ENCODE measurements at places on chromosomes 7 and 10.

- no peak for DNase-seq
These were observed 165.8 kb upstream of the ADCY1 start for GRCh38 chr7:45408409-45408737.

DNA sequence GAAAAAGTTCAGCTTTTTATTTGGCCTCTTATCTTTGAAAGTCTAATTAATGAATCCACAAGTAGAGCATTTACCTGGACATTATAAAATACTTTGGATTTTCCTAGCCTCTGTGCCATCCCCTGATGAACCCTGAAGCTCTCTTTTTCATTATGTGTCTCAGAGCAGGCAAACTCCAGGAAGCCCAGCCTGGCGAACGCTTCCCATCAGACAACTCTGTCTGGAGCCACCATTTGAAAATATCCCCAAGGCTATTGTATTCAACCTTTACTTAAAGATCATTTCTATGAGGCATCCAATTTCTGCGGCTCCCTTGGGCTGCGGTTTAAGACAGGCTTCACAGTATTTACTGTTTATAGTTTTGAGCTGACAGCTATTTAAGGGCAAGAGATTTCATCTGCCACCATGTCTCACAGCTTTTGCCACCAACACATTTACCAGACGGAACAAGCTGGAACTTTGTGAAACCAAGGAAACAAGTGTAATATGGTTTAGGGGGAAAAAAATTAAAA, 257.2 kb upstream of the GLI3 start:
- no peak for DNase-seq

DNA sequence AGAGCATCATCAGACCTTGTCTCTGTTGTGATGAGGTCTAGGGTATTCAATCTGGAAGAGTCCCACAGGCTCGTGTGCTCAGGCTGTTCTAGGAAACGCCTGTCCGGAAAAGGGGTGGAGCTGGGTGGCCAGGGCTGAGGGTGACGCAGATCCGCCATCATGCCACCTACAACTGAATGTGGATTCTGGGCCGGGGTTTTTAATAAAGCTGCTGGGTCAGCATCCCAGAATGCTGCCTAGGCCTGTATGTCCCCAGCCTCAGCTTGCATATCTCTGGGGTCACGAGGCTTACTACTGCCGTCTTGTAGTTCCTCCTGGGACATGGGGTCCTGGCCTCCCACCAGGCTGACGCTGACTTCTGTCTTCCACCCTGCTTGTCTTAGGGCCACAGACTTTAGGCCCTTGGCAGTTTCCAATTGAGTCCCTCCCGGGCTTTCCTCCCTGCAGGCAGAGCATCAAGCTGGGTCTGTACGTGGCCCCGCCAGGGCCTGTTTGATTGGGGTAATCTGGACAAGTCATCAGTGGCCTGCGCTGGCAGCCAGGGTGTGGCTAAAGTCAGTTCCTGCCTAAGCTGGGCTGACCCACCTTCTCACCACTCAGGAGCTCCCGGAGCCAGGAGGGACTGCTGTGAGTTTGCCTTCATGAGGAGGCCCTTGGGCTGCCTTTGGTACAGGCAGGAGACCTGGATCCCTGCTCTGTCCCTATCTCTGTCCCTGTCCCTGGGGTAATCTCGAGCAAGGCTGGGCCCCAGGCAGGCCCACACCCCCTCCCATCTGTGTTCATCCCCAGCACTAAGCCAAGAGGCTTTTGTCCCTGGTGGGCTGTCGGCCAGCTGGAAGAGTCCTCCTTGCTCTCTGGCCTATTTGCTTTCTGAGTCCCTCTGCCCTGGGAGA, 79.9 kb downstream of the ZMIZ1 start:
- DNase-seq, result no peak

- no peak for DNase-seq
These were observed 44.0 kb downstream of the CCDC7 start for GRCh38 chr10:32489901-32490300.
